ENCODE measurements at places on chromosomes 3 and 15.

DNA sequence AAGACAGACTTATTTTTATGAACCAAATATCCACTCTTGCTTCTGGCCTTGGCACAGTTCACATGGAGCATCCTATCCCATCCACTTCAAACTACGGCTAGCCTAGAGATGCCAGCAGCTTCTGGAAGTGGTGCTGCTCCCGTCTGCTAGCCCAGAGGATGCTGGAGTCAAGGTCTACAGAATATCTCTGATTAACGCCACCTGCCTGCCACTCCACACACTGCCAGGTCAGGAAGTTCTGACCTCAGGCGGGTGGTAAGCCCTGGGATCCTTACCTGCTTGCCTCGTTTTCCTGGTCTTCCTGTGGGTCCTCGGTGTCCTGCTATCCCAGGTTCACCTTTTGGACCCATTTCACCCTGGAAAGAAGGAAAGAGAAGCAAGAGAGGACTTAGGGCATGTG, 42.9 kb downstream of the EAF1 start:
- no peak for DNase-seq

DNA sequence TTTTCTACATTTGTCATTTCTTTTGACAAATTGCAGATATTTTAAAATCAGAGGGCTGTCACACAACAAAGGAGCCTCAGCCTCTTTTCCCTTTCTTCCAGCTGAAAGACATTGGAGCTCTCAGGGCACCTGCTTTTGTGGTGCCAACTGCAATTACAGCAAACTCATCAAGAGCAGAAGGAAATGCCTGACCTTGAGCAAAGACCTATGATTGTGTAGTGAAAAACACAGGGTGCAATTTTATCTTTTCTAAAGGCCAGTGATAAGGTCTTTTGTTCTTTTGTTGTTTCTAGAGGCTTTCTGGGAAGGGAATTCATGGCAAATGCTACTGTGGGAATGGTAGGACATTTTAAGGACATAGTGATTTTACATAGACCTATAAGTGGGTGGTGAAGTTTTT, 214.3 kb downstream of the OXSM start:
- no peak for DNase-seq

- no peak for DNase-seq
Measured at GRCh38 chr15:78567531-78567930, 2.2 kb downstream of the CHRNA5 start.

DNA sequence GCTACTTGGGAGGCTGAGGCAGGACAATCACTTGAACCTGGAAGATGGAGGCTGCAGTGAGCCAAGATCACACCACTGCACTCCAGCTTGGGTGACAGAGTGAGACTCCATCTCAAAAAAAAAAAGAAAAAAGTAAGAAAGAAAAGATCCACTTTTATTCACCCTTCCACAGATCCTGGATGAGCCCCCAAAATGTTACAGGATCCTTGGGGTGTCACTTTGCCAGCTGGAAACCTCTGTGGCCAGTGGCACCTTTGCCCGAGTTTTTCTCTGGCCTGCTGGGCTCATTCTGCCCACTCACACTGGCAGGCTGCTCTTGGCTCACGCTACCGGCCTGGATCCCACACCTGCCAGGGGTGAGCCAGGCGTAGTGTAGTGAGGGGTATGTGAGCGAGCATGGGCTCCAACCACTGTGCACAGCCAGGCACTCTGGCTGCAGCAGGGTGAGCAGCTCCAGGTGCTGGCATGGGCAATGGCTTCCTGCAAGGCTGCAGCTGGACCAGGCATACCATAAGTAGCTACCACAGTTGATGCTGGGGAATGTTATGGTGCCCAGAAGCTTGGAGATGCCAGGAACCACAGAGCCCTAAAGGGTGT, 57.8 kb upstream of the C15orf39 start:
- DNase-seq: no peak

DNA sequence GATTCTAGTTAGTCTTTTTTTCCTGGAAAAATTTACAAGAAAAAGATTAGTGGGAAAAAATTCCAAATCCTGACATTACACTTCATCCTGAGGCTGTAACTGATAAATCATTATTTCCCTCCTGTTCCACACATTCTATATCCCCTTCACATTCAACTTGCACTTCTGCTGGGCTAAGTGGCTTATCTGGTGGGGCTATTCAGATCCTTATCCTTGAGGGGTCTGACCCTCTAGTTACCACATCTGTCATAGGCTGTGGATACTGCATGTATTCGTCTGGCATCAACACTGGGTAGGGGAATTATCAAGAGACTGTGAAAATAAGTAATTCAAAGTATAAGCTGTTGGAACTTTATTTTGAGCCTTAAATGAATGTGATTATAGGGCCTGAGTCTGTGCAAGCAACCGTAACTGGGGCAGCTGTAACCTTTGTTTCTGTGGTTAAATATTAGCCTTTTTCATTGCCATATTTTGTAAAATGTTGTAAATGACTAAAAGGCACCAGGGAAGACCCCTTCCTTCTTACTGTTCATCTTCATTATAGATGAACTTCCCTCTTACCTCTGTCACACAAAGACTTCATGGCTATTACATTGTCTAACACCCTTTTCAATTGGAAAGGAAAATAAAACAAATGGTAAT, 28.0 kb upstream of the TEX9 start:
- no peak for DNase-seq

GRCh38 chr15:62845241-62846126, 197.1 kb upstream of the TPM1 start:
- no peak for DNase-seq

- DNase-seq: no peak
Measured at GRCh38 chr15:64503197-64503596, 42.8 kb downstream of the ZNF609 start.

- DNase-seq: no peak
Measured at GRCh38 chr3:100423611-100424010, 22.3 kb downstream of the LNP1 start.

- DNase-seq: no peak
Measured at GRCh38 chr3:24605511-24606028, 110.9 kb upstream of the THRB start.

DNA sequence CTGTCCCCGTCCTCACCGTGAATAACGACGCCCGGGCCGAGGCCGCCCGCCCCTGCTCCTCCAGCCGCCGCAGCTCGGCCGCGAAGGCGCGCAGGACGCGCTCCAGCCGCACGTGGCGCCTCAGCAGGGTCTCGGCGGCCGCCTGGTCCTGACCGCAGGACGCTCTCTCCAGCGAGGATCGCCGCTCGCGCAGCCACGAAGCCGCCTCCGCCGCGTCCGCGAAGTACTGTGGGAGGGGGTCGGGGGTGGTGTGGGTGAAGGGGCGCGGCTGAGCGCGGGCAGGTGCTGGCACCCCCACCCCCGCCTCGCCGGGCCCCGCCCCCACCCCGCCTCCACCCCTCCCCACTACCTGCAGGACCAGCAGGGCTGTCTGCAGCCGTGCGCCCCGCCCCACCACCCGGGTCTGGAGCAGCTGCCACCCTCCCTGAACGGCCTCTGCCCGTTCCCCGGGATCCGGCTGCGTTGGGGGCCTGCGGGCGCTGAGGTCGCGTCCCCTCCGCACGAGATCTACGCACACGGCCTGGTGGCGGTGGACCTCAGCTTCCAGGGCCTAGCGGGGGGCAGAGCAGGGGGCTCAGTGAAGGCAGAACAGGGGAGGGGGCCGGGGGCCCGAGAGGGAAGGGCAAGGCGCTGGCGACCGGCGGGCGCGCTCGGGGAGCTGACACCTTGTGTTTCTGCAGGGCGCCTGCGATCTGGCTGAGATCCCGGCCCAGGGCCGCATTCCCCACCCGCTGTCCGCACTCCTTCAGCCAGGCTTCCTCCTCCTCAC, 11.7 kb downstream of the SPTBN5 start:
- no peak for DNase-seq

- no peak for DNase-seq
Measured at GRCh38 chr3:133949438-133949837, 53.8 kb upstream of the RAB6B start.

- DNase-seq: no peak
Measured at GRCh38 chr3:14047027-14047426, 77.6 kb downstream of the CHCHD4 start.

DNA sequence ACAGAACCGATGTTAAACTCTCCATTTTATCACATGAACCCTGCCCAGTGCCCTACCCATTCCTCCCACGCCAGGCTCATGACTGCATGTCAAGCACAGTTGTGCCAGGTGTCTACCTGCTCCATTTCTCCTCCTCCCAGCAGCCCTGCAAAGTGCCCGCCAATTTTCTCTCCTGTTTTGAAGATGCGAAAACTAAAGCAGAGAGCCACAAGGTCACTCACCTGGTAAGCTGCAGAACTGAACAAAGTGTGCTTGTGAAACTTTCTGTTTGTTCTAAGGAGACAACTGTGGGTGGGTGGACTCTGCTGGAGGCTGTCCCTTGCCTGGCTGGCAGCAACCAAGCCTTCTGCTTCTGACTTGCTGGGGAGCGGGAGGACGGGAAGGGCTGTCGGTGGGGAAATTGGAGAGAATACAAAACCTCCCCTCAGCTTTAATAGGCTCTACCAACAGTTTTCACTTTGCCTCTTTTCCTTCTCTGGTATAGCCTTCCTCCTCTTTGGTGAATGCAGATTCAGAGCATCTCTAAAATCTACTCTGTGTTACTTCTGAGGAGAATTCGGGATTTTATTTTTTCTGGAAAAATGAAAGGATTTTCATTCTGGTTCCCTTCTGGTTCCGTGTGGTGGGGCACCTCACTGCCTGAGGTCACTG, 23.0 kb downstream of the LIMD1 start:
- DNase-seq: no peak

- no peak for DNase-seq
Measured at GRCh38 chr3:52065264-52065756, 8.9 kb upstream of the DUSP7 start.

- peak; percentile 64 for DNase-seq
Measured at GRCh38 chr15:44195151-44195740, at the start of gene FRMD5. Gene FRMD5 (minus strand): TSS chr15:44195271.

DNA sequence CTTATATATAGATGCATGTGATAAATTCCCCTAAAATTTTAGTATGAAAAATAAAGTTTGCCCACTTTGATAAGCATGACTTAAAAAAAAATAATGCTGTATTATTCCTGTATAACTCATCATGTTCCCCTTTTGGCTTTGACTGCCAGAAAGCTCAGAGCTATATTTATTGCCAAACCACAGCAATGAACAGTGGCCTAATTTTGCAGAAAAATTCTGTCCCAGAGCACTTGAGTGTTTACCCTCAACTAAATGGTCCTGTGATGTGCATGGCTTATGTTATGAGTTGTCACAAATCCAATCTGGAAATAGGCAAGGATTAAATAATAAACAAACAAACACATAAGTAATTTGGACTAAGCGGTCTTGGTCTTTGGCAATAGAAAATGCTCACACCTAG, 276.7 kb downstream of the SLC9A9 start:
- DNase-seq: no peak

DNA sequence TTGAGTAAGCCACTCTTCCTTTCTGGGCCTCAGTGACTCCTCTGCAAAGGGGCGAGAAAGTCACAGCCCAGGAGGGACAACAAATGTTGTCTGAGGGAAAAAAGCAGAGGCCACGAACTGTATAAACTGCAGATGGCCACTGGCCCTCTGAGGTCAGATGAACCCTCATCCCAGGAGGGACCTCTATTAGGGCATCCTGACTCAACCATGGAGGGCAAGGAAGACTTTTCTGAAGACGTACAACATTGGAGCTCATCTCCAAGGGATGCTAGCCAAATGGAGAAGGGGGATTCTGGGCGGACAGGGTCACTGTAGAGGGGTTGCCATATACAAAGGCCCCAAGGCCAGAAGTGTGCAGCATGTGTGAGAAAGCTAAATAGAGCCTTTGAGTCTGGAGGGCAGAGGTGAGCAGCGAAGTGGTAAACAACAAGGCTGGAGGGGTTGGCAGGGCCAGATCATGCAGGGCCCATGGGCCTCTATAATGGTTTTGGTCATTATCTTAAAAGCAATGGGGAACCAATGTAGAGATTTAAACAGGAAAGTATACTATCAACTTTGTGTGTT, 16.7 kb downstream of the GRAMD2A start:
- no peak for DNase-seq

GRCh38 chr3:74463515-74463914, 150.9 kb downstream of the CNTN3 start:
- DNase-seq: no peak

DNA sequence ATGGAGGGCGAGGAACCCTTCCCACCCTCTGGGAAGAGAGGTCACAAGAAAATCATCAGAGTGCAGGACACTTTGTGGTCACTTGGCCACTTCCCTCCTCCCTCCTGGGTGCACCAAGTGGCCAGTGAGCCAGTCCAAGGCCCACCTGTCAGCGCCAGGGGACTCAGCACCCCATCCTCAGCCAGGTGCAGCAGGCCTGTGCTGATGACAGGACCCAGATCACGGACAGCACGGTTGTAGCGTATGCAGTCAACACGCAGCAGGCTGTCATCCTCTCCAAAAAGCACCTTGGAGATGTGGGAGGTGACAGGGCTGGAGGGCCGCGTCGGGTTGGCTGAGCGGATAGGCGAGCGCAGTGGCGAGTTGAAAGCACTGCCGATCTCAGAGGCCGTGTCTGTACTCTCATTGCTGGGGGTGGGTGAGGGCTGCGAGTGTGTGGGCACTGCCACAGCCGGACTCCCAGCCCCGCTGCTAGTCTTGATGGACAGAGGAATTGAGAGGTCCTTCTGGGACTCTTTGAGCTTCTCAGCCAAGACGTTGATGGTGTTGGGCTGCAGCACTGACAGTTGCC, 41.5 kb downstream of the SEMA3G start:
- DNase-seq: no peak

GRCh38 chr3:37703626-37704025, 158.1 kb upstream of the CTDSPL start:
- DNase-seq: no peak

GRCh38 chr3:111829023-111829422, 30.0 kb upstream of the PHLDB2 start:
- DNase-seq: no peak

- DNase-seq: no peak
Measured at GRCh38 chr3:96844204-96844514, 29.8 kb downstream of the EPHA6 start.

DNA sequence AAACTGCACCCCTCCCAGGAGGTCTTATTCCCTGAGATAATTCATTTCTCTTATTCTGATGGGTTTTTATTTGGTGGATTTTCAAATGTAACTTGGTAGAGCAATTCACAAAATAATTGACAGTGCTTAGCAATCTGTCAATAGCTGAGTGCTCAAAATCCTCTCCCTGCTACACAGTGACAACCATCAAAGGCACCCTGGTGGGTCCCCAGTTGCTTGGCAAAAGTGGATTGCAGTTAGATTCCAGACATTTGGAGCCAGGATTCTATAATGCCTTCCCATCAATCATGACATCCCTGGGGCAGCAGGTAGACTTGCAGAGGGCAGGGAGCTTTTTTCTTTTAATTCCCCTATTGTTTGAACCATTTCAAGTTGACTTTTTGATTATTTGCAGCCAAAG, 59.0 kb downstream of the FHIT start:
- DNase-seq: no peak

- no peak for DNase-seq
Measured at GRCh38 chr3:126399351-126399735, 4.6 kb downstream of the CFAP100 start.

DNA sequence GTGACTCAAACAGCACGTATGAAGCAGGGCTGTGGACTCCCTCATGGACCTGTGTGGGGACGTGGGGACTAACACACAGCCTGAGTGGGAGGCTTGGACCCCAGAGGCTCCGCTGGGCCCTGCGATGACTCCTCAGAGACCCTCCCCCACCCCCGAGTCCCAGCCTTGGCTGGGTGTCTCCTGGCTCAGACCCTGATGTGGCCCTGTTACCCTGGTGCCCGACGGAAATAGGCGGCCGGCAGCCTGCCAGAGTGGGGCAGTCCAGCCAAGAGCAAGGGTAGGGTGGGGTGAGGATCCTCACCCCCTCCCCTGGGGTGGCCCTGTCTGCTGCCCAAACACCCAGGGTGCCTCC, 15.3 kb downstream of the TNK2 start:
- no peak for DNase-seq

GRCh38 chr3:181735911-181736310, 24.2 kb downstream of the SOX2 start:
- no peak for DNase-seq

- no peak for DNase-seq
Measured at GRCh38 chr3:185924375-185924774, 13.4 kb downstream of the TRA2B start.
